ENCODE measurements at places on chromosomes 16 and 17.

- DNase-seq, result no peak
These were observed 33.2 kb upstream of the ARHGAP23 start for GRCh38 chr17:38395090-38395489.

- no peak for DNase-seq
These were observed 70.5 kb downstream of the AATF start for GRCh38 chr17:37019117-37019740.

GRCh38 chr17:67633751-67634211 is 84.0 kb upstream of the NOL11 start:
- no peak for DNase-seq

GRCh38 chr16:15870011-15870410 is 13.2 kb upstream of the MYH11 start:
- DNase-seq, result no peak

- no peak for DNase-seq
These were observed 68.8 kb downstream of the RMI2 start for GRCh38 chr16:11413907-11414595.

DNA sequence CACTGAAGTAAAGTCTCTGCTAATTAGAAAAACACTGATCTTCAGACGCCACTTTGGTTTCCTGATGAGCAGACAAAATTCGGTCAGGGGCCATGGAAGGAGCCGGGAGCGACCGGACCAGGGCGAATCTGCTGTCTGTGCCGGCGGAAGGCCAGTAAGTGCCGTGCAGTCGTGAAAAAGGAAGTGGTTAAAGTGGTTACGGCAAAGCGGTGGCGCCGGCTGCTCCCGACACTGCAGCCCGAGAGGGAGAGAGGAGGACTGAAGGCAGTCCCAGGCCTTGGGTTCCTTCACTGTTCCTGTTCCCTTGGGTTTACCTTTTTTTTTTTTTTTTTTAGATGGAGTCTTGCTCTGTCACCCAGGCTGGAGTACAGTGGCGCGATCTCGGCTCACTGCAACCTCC is 17.3 kb upstream of the HEXD start:
- DNase-seq, result peak; percentile 43

DNA sequence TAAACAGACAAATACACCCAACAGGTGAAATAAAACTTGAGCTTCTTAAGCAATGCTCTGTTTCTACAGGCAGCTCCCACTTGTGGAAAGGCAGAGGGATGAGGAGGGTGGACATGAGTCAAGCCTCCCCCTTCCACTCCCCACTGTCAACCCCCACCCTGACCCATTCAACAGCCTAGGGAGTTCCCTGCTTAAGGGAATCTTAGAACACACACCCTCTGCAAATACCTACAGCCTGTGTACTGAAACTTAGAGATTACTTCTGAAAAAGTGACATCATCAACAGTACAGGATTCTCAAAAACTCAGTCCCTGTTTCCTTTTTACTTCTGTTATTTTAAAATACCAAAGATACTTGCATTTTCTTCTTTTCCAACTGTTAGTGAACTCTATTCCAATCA is 345.4 kb downstream of the SOX9 start:
- DNase-seq, result no peak

DNA sequence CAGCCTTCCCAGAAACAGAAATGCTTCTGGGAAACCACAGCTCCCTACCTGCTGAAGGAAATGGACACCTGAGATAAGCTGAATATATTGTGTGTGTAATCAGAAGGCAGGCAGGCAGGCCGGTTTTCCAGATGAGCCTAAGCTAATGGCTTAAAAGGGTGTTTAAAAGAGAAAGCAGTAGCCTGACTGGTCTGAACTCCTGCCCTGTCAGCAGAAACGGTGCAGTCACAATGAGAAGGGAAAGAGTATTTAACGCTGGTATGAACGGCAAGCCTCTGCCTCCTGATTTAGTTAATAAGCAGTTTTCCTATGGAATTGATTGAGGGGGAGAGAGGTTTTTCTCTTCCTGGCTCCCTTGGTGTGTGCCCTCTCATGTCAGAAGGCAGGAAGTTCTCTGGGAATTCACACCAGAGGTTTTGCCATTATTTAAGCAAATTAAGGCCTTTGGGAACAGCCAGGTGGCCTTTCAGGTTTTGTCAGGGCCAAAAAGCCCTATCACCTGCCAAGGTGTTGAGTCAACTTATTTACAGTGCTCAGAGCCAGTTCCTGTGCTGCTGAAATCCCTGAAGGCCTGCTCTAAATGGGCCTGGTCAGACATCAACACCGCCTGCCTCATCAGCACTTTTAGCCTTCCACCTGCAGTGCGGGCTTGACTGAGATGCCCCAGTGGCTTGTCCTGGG is 41.6 kb downstream of the CDH1 start:
- DNase-seq, result no peak

DNA sequence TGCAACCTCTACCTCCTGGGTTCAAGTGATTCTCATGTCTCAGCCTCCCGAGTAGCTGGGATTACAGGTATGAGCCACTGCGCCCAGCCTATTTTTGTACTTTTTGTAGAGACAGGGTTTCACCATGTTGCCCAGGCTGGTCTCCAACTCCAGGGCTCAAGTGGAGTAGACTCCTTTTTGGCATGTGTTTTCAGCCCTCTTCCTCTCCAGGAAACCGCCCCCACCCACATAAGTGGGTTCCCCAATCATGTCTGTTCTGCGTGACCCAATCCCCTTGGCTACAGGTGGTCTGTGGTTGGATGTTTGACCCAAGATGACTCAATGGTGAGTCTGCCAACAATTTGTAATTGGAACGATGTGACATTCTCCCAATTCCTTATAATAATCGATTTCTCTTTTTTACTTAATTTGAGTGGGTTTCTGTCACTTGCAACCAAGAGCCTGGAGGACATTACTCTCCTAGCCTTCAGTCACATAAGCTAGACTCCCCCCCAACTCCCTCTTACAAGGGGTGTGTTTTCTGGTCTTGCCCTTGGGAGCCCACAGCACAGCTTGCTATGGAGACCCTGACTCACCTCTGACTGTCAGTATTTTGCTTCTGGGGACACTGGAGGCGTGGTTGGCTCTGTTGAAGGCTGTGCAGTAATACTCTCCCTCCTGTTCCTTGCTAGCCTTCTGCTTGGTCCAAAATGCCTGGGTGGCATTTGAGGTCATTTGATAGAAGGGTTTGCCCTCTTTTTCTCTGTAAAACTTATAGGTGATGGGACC is 34.9 kb downstream of the PECAM1 start:
- DNase-seq, result no peak

DNA sequence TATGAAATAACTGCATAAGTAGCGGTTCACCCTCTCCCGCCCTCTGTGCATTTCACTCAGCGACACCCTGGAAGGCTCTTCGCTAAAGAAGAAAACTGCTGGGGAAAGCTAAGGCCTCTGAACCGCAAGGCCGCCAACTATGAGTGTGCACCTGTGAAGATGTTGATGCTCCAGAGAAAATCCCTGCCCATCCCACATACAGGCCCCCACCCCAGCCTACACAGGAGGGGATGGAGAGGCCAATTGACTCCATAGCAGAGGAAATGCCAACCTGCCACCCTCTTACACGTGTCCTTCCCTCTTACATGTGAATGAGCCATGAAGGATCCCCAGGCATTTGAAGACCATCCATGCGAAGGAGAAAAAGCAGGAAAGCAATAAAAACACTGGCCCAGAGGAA is 104.8 kb downstream of the MGAT5B start:
- DNase-seq, result no peak

DNA sequence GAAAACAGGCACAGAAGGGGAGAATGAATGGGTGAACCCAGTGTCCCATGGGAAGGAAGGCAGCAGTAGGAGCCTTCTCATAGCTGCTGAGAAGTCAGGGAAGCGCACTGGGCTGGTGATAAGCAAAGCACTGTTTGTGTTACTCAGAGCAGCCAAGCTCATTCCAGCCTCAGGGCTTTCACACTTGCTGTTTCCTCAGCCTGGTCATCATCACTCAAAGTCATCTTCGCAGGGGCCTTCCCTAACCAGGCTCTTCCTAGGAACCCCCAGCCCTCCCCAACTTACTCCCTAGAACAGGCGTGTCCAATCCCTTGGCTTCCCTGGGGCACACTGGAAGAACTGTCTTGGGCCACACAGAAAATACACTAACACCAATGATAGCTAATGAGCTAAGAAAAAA is 32.1 kb upstream of the LONP2 start:
- DNase-seq, result no peak

DNA sequence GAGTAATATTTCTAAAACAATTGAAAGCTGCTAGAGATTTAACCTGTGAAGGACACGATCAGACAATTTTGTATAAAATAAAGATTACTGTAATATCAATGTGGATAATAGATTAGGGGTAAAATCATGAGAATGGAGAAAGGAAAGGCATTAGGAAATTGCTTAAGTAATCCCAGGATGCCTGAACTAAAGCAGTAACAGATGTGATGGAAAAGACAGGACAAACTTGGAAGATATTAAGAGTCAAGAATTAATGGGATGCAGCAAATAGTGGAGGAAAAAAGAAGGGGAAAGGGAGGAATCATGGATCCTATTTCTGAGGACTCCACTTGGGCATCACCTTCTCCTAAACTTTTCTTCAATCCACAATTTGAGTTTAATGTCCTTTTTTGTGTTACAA is 437.1 kb upstream of the PMFBP1 start:
- DNase-seq, result no peak

DNA sequence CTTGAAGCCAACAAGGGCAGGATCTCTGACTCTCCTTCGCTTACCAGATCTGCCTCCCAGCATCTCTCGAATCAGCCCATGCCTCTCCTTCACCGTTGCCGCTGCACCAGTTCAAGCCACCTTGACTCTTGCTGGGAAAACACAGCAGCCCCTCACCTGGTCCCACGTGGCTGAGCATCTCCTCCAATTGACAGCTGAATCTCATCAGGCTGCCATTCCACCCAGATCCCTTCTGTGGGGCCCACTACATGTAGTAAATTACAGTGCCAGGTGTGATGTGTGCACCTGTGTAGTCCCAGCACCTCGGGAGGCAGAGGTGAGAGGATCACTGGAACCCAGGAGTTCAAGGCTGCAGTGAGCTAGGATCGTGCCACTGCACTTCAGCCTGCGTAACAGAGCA is 37.8 kb upstream of the C16orf78 start:
- DNase-seq, result no peak

GRCh38 chr17:79646721-79647455 is 36.0 kb upstream of the RBFOX3 start:
- no peak for DNase-seq

- DNase-seq, result peak; percentile 47
These were observed 5.1 kb upstream of the GGT6 start for GRCh38 chr17:4565209-4566141.

- DNase-seq, result no peak
These were observed 22.1 kb upstream of the PHF12 start for GRCh38 chr17:28973425-28973824.

- DNase-seq, result no peak
These were observed 341.3 kb downstream of the BCAS3 start for GRCh38 chr17:61018938-61019337.

GRCh38 chr17:11467639-11468038 is 130.6 kb upstream of the DNAH9 start:
- DNase-seq, result no peak

DNA sequence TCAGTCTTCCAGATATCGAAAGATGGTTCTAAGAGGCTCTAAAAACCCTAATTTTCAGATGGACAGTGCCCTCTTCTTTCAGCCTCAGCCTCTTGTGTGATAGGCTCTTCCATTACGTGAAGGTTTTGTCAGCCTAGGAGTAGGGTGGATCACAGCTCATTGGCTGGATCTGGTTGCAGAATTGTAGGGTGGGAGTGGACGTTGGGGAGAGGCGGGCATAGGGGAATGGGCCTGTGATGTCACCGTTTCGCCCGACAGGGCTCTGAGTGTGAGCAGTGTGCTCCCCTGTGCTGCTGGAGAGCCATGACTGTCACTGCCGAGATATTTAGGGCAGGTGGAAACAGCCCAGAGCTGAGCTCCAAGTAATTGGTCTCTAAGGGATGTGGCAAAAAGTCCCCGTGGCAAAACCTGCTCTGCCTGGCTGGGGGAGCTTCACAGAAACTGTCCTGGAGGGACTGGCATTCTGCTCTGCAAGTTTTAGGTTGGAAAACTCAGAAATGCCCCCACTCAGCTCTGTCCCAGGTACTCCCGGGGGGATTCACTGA is 6.2 kb upstream of the WFIKKN1 start:
- DNase-seq, result no peak

DNA sequence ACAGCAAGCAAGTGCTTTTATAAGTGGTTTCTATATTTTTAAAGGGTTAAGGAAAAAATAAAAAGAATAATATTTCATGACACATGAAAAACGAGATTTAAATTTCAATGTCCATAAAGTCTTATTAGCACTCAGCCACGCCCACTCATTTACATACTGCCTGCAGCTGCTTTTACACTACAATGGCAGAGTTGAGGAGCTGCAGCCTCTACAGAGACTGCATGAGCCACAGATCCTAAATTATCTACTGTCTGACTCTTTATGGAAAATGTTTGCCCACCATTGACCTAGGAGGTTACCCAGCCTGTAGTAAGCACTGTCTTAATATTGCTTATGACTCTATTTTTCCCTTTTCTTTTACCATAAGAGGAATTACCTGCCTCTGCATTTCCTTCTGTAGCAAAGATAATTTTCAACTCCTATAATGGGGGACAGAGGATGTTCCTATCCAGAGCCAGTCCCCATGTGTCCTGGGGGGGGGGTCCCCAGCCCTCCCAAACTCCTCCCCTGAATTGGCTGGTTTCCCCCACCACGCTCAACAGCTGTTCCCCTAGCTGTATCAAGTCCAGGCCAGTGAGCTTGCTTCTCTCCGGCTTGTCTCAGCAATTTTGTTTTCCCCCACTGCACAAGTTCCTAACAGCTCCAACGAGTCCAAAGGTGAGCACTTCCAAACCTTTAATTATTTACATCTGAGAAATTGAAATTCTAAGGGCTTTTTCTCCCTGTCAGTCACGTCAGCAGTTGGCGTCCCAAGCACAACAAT is 139.4 kb upstream of the ERCC4 start:
- DNase-seq, result no peak
